NCI-H510A (cell line): ENCODE measurements at places on chromosomes 6 and 20.

DNA sequence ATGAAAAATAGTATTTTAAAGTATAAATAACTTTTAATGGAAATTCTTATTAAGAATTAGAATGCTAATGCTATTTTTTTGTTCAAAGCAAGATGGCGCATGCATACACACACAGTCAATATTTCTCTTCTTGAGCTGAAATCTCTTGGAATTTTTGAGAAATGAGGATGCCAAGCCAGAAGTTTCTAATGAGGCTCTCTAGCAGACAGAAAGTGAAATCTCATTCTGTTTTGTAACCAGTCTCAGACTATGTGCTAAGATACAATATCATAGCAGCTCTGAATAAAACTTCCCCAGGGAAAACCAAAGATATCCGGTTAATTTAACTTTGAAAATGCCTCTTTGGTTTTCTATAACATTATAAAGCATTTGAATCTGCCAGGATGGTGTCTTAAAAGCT is 97.2 kb upstream of the HDAC2 start:
- DNase-seq = no peak

- no peak for DNase-seq
These were observed 40.6 kb upstream of the ECHDC1 start for GRCh38 chr6:127383988-127384387.

GRCh38 chr20:32972181-32973076 is 31.8 kb downstream of the SUN5 start:
- DNase-seq = no peak

DNA sequence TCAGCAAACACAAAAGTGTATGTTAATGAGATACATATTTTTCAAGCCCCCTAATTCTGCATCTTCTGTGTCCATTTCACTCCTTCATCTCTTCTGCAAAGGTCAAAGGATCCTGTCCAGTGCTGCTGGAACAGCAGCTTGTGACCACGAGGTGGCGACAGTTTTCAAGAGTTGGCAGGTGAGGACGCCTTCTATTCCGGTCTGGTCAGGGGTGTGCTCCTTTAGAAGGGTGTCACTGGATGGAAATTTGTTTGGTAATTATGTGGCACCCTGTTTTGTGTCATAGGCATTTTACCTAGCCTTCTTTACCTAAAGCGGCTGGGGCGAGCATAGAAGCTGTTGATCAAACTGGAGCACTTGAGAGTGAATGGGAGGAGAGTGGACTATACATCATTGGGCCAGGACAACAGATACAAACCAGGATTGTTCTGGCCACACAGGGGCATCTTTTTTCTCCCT is 32.9 kb upstream of the ERVFRD-1 start:
- no peak for DNase-seq

DNA sequence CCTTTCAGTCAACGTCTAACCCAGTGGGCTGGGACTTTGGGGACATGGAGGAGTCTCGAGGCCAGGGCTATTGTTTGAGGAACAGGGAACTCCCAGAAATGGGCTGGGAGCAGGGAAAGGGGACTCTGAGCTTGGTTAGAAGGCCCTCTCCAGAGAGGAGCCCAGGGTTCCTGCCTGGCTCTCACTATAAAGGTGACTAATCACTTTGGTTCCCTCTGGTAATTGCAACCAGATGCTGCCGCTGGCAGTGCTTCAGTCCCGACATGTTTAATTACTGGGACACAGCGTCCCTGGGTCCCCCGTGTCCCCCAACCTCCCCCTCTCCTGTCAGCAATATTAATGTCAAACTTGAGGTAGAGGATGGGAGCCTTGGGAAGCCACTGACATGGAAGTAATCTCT is 5.0 kb upstream of the GDF5 start:
- no peak for DNase-seq

DNA sequence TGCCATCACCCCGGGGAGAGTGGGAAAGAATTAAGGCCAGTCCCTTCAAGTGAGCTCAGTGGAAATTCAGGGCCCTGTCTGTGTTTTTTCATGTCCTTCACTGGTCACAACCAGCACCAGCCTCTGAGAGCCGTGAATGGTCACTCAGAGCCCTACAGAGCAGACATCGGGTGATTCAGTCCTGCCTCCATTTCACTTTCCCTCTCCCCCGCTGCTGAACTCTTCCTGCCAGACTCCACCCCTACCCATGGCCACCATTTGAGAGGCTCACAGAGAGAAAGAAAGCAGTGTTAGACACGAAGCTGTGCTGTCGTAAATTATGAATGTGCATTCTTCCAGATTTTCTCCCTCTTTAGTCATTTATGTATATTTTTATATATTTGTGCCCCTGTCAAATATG is 5.4 kb downstream of the R3HDML start:
- no peak for DNase-seq

- DNase-seq = no peak
These were observed 50.5 kb downstream of the KCTD20 start for GRCh38 chr6:36493319-36493718.

GRCh38 chr6:14224359-14225103 is 107.0 kb downstream of the CD83 start:
- no peak for DNase-seq

DNA sequence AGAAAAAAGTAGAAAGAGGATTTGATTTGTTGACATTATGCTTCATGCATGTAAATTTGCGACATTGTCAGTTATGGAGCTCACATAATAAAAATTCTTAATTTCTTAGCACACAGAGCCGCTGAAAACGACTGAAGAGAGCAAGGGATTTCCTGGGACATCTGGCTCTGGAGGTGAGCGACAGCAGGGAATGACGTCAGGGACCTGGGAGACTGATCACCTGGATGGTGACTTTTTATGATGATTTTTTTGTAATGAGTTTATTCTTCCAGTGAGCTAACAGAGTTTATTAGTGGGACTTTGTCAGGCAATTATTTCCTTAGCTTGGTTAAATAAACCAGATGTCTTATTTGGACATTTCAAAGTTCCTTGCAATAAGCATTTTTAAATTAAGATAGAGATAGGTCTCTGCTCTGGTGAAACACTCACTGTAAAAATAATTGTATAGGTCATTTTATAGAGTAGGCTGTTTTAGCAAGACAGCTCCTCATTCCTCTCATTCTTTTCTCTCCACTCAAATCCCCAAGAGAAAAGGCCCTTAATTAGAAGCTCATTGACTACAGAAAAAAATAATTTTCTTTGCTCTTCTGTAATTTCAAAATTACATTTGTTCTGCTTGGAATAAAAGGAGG is 19.4 kb downstream of the TMEM200A start:
- DNase-seq = no peak

DNA sequence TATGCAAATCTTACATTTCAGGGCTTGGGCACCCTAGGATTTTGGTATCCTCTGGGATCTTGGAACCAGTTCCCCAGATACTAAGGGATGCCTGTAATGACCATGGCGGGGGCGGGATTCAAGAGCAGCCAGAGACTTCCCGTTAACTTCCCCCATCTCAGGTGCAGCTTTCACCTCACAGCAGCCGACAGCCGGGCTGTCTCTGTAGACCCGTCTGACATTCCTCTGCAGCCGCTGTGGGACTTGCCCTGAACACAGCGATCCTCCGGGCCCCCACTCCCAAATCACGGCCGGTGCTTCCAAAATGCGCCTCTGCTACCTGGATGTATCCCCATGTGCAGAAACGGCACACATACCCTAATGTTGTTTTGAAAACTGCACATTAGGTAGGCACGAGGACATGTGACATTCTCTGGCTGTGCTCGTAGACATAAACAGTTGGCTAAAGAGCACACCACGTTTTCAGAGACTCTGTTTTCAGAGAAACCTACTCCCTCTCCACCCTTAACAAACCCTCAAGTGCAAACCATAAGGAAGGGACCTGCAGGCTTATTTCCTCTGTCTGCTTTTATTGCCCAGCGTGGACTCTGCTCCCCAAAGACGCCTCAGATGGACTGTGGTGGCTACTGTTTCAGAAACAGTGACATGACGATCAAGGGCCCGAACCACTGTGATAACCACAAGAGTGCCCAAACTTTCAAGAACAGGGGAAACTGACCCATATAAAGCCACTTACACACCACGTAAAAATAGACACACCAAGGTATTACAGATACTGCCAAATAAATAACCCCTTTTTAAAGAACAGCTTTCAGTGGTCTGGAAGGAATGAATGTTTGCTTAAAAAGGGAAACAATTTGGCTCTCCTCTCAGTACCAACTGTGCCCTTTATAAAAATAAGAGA is 72.9 kb upstream of the FOXC1 start:
- DNase-seq = no peak

GRCh38 chr20:46025376-46025783 is 3.6 kb upstream of the SLC12A5 start:
- DNase-seq = no peak

- DNase-seq = no peak
These were observed 113.4 kb downstream of the NFATC2 start for GRCh38 chr20:51429144-51429482.

DNA sequence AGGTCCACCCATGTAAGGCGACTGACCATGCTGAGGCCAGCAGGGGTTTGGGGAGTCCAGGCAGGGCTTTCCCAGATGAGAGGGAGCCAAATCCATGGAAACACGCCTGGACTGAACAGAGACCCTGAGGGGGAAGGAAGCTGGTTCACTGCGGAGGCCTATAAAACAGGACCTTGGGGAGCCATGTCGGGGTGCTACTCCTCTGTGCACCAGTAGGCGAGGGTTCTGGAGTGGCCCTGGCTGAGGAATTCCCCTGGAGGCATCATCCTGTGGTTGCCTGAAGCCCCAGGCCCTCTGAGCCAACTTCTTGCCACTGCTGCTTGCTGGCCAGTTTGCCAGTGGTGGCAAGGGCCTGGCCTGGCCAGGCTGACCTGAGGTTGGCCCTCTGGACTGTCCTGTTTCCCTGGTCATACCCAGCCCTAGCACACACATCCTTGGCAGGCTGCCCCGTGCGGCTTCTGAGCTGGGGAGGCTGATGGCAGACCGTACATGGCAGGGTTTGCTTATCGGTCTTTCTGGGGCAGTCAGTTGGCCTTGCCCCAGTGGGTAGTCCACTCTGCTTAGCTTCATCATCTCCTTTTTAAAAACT is 2.2 kb upstream of the LRRN4 start:
- no peak for DNase-seq

DNA sequence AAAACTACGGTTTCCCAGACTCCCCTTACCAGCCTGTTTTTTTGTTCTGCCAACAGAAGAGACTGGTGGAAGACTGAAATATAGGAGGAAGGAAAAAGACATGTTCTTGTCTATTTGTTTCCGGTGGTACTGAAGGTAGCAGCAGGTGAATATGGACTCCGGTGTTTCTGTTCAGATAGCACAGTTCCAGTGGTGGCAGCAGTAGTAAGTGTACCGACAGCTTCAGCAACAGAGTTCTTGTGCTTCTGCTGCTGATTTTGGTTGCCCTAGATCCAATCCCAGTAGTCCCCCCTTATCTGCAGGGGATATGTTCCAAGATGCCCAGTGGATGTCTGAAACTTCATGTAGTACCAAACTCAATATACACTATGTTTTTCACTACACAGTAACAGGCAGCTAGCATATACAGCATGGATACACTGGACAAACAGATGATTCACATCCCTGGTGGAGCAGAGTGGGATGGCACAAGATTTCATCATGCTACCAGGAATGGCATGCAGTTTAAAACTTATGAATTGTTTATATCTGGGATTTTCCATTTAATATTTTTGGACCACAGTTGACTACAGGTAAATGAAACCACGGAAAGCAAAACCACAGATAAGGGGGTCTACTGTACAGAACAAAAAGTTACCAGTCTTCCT is 301.8 kb downstream of the BTBD9 start:
- DNase-seq = no peak

DNA sequence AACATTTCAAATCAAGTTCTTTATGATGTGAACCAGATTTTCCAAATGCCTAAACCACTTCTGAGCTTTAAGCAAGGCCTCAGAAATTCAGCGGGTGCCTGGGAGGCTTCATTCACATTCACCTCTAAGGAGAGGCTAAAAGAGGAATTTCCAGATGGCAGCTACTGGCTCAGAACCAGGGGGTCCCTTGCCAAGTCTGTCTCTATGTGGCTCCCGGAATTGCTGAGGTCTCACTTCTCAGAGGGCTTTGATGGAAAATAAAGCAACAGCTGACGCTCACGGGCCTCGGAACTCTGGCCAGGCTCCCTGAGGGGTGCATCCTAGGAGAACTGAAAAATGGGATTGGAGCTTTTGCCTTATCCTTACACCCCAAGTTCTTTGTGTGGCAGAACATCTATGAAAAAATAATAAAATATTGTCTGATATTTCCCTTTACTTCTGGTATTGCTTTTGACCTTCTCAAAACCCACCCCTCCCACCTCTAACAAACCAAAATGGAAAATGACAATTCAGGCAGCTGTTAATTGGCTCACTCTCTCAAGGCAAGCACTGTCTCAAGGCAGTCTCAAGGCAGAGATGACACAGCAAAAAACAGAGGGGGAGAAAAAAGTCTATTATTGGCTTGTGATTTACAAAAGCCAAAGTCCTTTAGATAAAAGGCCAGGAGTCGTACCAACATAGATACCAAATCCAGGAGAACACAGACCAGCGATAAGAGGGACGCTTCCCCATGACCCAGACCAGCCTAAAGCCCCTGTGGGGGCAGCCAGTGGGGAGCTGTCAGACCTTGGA is 21.8 kb upstream of the LRRN4 start:
- DNase-seq = no peak

GRCh38 chr6:156309017-156309416 is 468.2 kb upstream of the ARID1B start:
- DNase-seq = no peak

DNA sequence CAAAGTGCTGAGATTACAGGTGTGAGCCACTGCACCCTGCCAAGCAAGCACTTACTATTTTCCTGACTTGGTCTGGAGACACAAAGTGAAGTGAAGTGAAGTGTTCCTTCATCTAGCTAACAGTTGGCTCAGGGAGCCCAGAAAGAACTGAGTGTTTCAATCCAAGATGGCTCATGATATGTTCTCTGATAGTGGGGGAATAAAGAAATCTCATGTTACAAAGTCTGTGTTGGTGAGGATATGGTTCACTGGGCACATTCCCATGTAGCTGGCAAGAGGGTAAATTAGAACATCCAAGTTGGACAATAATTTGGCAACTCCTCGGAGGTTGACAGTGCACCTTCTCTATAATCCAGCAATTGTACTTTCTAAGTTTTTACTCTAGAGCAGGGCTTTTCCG is 5.0 kb upstream of the ITPR3 start:
- no peak for DNase-seq

DNA sequence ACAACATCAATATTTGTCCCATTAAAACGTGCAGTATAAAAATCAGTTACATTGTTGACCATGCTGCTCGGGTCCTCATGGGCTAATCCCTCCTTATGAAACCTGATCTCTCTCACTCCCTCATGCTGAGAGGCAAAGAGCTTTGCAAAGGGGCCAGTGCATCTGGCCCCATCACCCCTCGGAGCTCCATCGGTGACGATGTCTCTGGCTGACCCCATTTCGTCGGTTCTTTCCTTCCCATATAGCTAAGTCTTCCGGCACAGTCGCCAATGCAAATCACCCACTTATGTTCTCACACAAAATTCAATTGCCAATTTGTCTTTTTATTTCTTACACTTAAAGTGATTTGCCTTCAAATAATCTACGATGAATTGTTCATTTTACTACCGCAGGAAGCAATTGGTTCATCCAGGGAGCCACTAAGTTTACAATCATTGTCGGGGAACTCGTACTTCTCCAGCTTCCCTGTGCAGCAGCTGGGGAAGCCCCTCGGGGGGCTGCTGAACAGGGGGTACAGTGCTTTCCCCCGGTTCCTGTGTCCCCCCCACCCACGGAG is 199.8 kb upstream of the CDH4 start:
- no peak for DNase-seq

- DNase-seq = no peak
These were observed 51.1 kb upstream of the MYL9 start for GRCh38 chr20:36490191-36490590.

GRCh38 chr6:152723398-152723797 is 25.7 kb downstream of the MYCT1 start:
- DNase-seq = no peak

GRCh38 chr6:45466686-45467085 is 89.0 kb upstream of the SUPT3H start:
- DNase-seq = no peak
